GM10248 (cell line): ENCODE measurements at places on chromosomes 7 and 10.

GRCh38 chr7:3753868-3754267 is 452.8 kb downstream of the SDK1 start:
- no peak for DNase-seq

- DNase-seq = no peak
Measured at GRCh38 chr7:151395036-151395367, 14.8 kb downstream of the WDR86 start.

DNA sequence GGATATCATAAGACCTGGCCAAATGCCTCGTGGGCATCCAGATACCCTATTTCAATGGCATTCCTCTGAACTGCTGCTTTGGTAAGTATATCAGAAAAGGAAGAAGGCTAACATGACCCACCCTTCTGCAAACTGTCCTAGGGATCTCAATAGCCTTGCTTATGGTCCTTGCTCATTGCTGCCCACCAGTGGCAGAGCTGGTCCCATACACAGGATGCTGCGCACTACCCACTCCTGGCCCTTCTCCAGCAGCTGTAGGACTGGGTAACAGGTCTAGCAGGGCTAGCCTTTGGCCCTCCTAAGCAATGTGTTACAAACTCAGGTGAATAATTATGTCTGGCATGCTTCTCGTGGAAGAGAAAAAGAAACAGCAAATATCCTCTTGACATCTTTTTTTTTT is 72.5 kb downstream of the C10orf90 start:
- peak; percentile 20 for DNase-seq

DNA sequence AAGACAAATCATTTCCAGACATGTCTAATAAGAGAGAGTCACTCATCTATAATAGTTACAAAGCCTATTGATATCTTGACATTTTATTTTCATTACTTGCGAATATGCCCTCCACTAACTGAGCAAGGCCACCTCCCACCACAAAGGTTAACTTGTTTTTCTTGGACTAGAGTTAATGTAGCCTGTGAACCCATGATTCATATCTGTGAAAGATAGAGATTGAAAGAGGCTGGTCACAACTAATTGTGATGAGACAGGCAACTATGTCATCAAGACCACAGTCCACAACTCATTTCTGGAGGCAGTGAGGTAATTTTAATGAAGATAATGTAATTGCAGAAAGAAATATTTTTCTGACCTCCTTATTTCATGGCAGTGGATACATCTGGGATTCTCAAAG is 491.8 kb upstream of the TPK1 start:
- no peak for DNase-seq

- no peak for DNase-seq
Measured at GRCh38 chr7:1986366-1987083, 246.2 kb downstream of the MAD1L1 start.

GRCh38 chr7:30652698-30653641 is 29.3 kb downstream of the CRHR2 start:
- DNase-seq = no peak

GRCh38 chr10:102660888-102661657 is 16.8 kb downstream of the TRIM8 start:
- peak; percentile 90 for DNase-seq

DNA sequence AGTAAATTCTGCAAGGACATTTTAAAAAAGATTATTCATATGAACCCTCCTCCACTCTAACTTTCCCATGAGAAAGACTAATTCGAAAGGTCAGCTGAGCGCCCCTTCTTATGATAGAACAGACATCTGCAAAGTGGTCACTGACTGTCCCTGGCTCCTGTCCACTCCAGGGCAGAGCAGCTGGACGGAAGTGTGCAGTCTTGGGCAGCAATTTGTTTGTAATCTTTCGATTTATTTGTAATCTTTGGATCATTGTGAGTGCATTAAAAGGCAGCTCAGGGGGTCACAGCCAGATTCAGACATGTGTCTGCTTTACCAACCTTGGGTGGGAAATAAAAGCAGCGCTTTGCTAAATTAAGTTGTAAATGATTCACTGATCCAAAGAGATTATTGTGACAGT is 158.8 kb upstream of the ADARB2 start:
- DNase-seq = no peak

DNA sequence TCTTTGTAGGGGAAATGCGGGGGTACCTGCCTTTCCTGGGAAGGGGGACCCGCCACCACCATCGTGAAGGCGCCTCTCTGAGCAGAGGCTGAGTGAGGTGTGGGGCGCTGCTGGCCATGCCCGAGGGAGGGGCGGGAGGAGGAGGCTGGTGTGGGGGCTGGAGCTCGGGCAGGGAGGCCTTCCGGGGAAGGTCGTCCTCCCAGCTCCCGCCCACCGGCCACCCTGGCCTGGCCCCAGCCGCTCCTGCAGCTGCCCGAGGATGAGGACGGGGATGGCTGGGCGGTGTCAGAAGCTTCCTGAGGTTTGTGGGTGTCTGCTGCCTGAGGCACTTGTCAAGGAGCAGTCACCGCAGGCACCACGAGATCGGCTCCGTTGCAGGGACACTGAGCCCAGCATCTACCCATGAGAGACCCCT is 11.4 kb downstream of the PWWP2B start:
- DNase-seq = no peak

- DNase-seq = no peak
Measured at GRCh38 chr10:133292919-133293809, 15.5 kb downstream of the TUBGCP2 start.

DNA sequence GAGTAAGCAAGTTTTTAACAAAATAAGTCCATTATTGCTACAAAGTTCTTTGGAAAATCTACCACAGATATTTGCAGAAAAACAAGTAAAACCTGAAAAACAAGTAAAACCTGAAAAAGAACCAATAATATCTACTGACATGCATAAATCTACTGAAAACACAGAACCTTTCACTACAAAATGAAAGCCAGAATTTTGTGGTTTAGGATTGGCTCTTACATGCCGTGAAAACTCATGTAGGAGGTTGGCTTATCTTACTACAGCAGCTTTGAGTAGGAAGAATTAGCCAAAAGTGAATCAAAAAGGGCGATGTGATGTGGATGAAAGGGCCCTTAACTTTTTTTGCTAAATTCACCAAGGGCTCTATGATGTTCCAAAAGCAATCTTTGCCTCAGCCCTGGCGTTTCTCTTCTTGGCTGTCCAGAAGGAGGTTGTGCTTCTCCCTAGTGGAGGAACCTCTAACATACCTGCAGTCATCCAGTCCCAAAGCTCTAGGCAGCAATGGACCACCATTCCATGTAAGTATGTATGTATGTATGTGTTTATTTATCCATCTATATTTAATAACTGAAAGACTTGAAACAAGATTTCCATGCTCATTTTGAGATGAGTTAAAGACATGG is 93.5 kb upstream of the ZNF804B start:
- DNase-seq = no peak

- DNase-seq = no peak
Measured at GRCh38 chr7:99244939-99245338, 27.7 kb upstream of the MYH16 start.

DNA sequence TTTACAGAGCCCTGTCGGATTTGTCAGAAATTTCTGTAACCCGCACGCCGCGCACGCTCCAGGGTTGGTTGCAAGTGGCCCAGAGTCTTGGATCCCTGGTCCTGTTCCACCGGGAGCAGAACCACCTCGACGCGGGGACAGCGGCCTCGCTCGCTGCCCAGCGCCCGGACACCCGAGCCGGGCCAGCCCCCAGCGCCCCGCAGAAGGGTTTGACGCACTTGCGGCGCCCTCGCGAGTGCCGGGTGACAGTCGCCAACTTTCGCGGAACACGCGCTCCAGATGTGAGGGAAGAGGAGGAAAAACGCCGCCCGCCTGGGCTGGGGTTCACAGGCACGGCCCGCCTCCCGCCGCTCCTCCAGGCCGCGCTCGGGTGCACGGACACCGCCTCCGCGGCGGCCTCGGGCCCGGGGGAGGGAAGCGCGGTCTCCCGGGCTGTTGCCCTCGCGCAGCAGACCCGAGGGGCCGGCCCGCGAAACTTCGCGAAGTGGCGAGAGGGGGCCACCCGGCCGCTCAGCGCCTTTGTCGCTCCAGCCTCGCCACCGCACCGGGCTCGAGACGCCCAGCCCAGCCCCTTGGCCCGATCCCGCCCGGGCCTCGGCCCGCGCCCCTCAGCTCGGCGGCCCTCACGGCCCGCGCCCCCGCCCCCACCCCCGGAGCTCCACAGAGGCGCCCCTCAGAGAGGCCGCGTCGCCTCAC is 514 bp downstream of the RNF216 start:
- DNase-seq = peak; percentile 58

DNA sequence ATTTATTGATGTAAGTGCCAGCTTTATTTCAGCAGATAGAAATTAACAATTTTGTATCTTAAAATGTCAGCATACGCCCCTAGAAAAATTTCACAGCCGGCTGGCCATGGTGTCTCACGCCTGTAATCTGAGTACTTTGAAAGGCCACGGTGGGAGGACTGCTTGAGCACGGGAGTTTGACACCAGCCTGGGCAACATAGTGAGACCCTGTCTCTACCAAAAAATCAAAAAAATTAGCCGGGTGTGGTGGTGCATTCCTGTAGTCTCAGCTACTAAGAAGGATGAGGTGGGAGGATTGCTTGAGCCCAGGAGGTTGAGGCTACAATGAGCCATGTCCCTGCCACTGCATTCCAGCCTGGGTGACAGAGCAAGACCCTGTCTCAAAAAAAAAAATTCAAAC is 14.1 kb downstream of the GTF2I start:
- no peak for DNase-seq

GRCh38 chr10:89540420-89540949 is 5.1 kb upstream of the SLC16A12 start:
- no peak for DNase-seq

GRCh38 chr10:31952066-31952465 is 23.4 kb upstream of the ARHGAP12 start:
- DNase-seq = no peak

DNA sequence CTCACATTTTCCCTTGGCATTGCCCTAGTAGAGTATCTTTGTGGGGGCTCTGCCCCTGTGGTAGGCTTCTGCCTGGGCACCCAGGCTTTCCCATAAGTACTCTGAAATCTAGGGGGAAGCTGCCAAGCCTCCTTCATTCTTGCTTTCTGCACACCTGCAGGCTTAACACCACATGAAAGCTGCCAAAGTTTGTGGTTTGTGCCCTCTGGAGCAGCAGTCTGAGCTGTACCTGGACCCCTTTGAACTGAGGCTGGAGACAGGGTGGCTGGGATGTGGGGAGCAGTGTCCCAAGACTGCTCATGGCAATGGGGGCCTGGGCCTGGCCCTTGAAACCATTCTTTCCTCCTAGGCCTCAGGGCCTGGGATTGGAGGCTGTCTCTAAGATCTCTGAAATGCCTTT is 35.0 kb upstream of the TMEM273 start:
- no peak for DNase-seq

- peak; percentile 84 for DNase-seq
Measured at GRCh38 chr10:103661198-103661950, 167.9 kb downstream of the NEURL1 start.

GRCh38 chr10:44587488-44588318 is 202.8 kb upstream of the CXCL12 start:
- no peak for DNase-seq

DNA sequence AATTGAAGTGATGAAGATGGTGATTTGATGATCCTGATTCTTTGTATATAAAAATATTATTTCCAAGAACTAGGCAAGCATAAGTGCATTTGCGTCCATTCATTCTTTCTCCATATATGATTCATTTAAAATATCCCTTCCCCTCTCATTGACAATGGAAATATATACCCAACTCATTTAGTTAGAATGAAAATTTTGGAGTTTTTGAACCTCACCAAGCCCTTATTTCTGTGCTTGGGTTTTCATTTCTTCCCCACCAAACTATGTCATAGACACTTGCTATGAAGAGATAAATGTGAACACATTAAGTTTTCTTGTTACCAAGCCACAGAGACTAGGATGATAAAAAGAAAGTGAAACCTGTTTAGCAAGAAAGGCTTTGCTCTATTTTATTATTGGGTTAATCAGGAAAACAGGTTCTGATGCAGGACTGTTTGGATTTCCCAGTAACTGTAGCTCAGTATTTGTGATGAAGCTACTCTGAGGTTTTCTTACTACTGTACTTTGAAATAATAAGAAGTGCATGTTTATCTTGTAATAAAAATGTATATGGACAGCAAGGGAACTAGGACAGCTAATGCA is 68.3 kb downstream of the ITGB1 start:
- DNase-seq = no peak

- no peak for DNase-seq
Measured at GRCh38 chr10:101079874-101080273, 18.1 kb downstream of the KAZALD1 start.

DNA sequence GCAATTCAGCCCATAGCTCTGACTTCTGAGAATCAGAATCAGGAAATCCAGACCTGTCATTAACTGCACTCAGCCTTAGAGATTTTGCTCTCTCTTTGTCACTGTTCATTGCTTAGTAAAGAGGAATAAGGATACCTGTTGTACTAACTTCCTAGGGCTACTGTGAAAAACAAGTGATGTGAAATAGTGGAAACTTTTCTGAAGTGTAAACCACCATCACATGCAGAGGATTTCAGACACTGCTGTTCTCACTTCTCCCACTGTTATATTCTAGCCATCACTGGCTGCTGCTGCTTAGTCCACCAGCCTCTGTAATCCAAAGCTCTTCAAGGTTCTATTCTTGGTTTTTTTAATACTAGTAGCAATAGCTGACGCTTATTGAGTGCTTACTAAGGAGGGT is 129.6 kb upstream of the CCDC6 start:
- DNase-seq = peak; percentile 24

DNA sequence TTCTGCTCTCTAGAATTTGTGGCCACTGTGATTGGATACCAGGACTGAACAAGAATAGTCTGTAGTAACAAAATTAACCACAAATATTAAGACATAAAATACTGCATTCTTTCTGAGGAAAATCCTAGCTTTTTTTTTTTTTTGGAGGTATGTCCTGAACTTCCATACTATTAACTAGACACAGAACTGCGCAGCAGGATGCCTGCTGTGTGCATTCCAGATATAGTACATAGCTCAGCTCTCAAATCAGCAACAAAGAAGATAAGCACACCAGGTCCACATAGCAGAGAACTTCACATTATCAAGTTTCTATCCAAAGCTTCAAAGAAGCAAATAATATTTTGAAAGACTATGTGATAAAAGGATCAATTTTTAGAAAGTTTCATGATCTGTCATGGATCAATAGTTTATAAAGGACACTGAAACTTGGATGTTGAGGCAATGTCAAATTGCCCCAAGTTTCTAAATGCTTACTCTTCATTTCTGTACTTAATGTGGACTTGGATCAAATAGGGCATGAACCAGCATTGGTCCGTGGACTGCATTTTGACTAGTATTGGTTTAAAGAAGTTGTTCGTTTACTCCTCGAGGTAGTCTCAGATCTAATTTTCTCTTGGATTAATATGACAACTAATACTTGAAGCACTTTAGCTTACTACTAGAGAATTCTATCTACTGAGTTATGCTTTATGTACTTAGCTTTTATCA is 15.4 kb downstream of the NAMPT start:
- no peak for DNase-seq

- no peak for DNase-seq
Measured at GRCh38 chr10:71176661-71177060, 35.7 kb upstream of the UNC5B start.

GRCh38 chr7:46285878-46286277 is 364.8 kb upstream of the IGFBP3 start:
- DNase-seq = no peak

GRCh38 chr10:18145652-18146051 is 5.4 kb downstream of the CACNB2 start:
- no peak for DNase-seq
